ENCODE measurements at places on chromosomes 1 and 21. TPM values are rescaled to one million over a fixed set of nuclear protein-coding genes. Genes with fewer than 3 reads are reported as not detected.
A peak's percentile ranks its signal among the peaks of the same experiment; 100 is the strongest.

OSCP1 gene
- 6.4 TPM for total RNA-seq

DNA sequence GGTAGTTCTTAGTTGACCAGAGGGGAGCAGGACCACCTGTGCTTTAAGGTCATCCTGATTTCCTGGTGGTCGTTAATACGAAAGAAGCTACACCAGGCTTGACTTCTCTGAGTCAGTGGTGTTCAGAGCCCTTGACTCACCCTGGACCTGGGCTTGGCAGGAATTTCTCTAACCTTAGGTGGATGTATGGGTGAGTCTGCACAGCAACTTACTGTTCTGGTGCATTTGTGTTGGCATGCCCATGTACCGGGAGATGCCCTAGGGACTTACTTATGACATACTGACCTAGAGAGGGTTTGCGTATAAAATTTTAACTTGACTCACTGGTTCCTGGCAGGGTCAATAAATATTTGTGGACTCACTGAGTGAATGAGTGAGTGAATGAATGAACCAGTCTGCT, 304.6 kb downstream of the DISC1 start:
- DNase-seq: no peak
- no peak overlapping the region for H3K4me3 ChIP-seq
- no peaks in the 10 kb centered on the region for H3K36me3 ChIP-seq
- no peak overlapping the region for H3K27ac ChIP-seq
- H3K27me3 ChIP-seq: peaks cover 1% of the 10 kb centered on the region
- peaks cover 29% of the 10 kb centered on the region for H3K4me1 ChIP-seq

NHLH1 gene
- total RNA-seq: not detected

PRAMEF6 gene
- not detected for total RNA-seq

GRCh38 chr1:9444532-9444931, 94.7 kb upstream of the SLC25A33 start:
- H3K27ac ChIP-seq: no peak overlapping the region
- H3K27me3 ChIP-seq: peaks cover 15% of the 10 kb centered on the region

- H3K27me3 ChIP-seq: peaks cover 24% of the 10 kb centered on the region
- H3K27ac ChIP-seq: no peak overlapping the region
- H3K4me1 ChIP-seq: peaks cover 18% of the 10 kb centered on the region
- DNase-seq: no peak
- H3K36me3 ChIP-seq: peaks cover 4% of the 10 kb centered on the region
Observed at GRCh38 chr1:201228011-201228983, 37.7 kb downstream of the IGFN1 start.

GRCh38 chr1:101356604-101357443, 120.0 kb downstream of the S1PR1 start:
- H3K27me3 ChIP-seq: peaks cover 20% of the 10 kb centered on the region
- H3K27ac ChIP-seq: no peak overlapping the region
- H3K4me3 ChIP-seq: no peak overlapping the region
- no peaks in the 10 kb centered on the region for H3K36me3 ChIP-seq
- no peak for DNase-seq
- H3K4me1 ChIP-seq: no peaks in the 10 kb centered on the region

- 0 out of 2 replicates have a peak, but pooled peaks cover 3% of the 10 kb centered on the region for H3K36me3 ChIP-seq
- peaks cover 4% of the 10 kb centered on the region for H3K27me3 ChIP-seq
- no peak overlapping the region for H3K4me3 ChIP-seq
- DNase-seq: no peak
- H3K4me1 ChIP-seq: peaks cover 43% of the 10 kb centered on the region
- H3K27ac ChIP-seq: no peak overlapping the region
Observed at GRCh38 chr1:61152469-61153105, 70.2 kb downstream of the NFIA start.

DNA sequence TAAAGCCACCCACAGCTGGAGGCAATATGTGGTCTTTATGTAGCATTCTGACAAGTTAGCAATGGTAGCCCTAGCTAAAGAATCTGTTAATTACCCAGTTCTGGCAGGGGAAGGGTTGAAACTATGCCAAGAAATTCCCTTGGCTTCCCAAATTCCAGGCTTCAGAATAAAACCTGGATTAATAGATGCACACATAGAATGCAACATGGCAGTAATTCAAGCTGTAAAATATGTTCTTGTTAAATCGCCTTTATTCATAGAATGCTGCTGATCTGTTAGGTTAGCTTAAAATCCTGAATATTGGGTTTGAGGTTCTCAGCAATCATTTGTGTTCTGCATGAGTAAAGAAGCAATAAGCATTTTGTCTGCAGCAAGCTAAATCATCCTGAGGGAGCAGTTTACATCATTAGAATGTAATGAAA, 80.1 kb downstream of the ZNF326 start:
- no peaks in the 10 kb centered on the region for H3K4me1 ChIP-seq
- peaks cover 8% of the 10 kb centered on the region for H3K27me3 ChIP-seq
- DNase-seq: no peak
- no peaks in the 10 kb centered on the region for H3K36me3 ChIP-seq

KCNC4 gene
- 24.9 TPM for total RNA-seq

GRCh38 chr1:244760471-244760870, 75.0 kb upstream of the COX20 start:
- no peak overlapping the region for H3K4me3 ChIP-seq
- peaks cover 11% of the 10 kb centered on the region for H3K27me3 ChIP-seq
- H3K4me1 ChIP-seq: peaks cover 9% of the 10 kb centered on the region
- no peaks in the 10 kb centered on the region for H3K36me3 ChIP-seq

AK2 gene
- 169 TPM for total RNA-seq

TMEM240 gene
- 4.8 TPM for total RNA-seq

- no peak overlapping the region for H3K27ac ChIP-seq
- H3K4me3 ChIP-seq: peak overlapping the region; percentile 86
- peaks cover 6% of the 10 kb centered on the region for H3K27me3 ChIP-seq
- DNase-seq: no peak
- H3K4me1 ChIP-seq: peaks cover 52% of the 10 kb centered on the region
- no peaks in the 10 kb centered on the region for H3K36me3 ChIP-seq
Observed at GRCh38 chr1:184036517-184036949, 995 bp downstream of the COLGALT2 start.

DNA sequence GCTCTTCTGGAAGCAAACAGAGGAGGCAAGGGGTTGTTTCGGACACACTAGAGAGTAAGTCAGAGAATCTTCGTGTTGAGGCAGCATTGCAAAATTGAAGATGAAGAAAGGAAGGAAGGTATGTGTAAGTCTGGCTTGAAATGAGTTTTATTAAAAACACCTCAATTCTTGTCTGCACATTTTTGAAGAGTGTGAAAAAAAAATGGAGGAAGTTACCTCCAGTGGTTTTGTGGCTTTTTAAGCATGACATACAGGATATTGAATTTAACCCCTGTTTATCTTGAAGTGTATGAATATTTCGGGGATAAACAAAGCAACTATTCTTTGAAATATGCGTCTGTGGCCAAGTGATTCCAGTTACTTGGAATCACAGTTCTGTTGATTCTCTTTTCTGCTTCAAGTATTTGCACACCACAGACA, 203.2 kb upstream of the SGIP1 start:
- peaks cover 37% of the 10 kb centered on the region for H3K36me3 ChIP-seq
- no peak for DNase-seq
- H3K27me3 ChIP-seq: peaks cover 6% of the 10 kb centered on the region
- H3K27ac ChIP-seq: peak overlapping the region; percentile 96
- peaks cover 43% of the 10 kb centered on the region for H3K4me1 ChIP-seq
- H3K4me3 ChIP-seq: peak overlapping the region; percentile 36

DNA sequence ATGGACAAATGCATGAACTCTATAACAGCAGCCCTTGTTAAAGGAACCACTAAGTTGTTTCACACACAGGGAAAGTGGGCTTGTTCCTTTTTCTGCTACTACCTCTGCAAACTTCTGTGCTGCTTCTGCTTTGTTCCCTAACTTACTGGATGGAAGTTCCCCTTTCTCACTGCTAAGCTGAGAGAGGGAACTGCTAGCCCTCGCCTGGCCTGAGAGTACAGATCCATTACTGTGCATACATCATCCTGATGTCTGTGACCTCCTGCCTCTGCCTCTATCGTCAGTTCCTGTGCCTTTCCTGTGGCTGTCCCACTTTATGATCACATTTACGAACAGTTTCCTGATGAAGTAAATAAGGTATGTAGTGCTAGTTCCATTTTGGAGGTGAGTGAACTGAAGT, 3.5 kb downstream of the GNAT2 start:
- H3K27ac ChIP-seq: peak overlapping the region; percentile 89
- H3K27me3 ChIP-seq: peaks cover 7% of the 10 kb centered on the region
- DNase-seq: no peak
- H3K36me3 ChIP-seq: no peaks in the 10 kb centered on the region

HHIPL2 gene
- total RNA-seq: not detected

GRCh38 chr1:92804721-92805201, 19.9 kb upstream of the EVI5 start:
- peak; percentile 97 for DNase-seq
- no peaks in the 10 kb centered on the region for H3K27me3 ChIP-seq
- peak overlapping the region; percentile 94 for H3K27ac ChIP-seq
- no peaks in the 10 kb centered on the region for H3K36me3 ChIP-seq
- peak overlapping the region; percentile 71 for H3K4me3 ChIP-seq
- H3K4me1 ChIP-seq: peaks cover 49% of the 10 kb centered on the region

PADI1 gene
- total RNA-seq: 0.17 TPM

GRCh38 chr1:230287674-230288315, 138.3 kb downstream of the PGBD5 start:
- no peak overlapping the region for H3K4me3 ChIP-seq
- H3K4me1 ChIP-seq: no peaks in the 10 kb centered on the region
- H3K27me3 ChIP-seq: peaks cover 19% of the 10 kb centered on the region
- no peak overlapping the region for H3K27ac ChIP-seq

DNA sequence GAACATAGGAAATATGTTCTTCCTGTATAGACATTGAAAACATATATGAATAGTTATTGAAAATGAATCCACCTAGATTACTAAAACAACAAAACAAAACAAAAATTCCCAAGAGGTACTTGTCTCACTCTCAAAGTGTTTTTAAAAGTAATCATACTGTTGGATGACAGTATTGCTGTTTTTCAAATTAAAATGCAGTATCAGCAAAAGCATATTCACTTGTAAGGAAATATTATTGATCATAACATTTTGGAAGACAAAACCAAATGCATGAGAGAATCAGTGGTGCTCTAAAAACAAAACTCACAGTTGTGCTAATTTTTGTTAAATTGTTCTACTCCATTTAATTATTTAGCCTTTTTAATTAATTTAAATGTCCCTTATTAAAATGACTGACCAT, 131.0 kb downstream of the COL11A1 start:
- 0 out of 2 replicates have a peak, but pooled peaks cover 5% of the 10 kb centered on the region for H3K4me1 ChIP-seq
- H3K27ac ChIP-seq: no peak overlapping the region
- H3K4me3 ChIP-seq: no peak overlapping the region

Data from HFFc6 (cell line).